ENCODE measurements at places on chromosomes 3 and 15.

DNA sequence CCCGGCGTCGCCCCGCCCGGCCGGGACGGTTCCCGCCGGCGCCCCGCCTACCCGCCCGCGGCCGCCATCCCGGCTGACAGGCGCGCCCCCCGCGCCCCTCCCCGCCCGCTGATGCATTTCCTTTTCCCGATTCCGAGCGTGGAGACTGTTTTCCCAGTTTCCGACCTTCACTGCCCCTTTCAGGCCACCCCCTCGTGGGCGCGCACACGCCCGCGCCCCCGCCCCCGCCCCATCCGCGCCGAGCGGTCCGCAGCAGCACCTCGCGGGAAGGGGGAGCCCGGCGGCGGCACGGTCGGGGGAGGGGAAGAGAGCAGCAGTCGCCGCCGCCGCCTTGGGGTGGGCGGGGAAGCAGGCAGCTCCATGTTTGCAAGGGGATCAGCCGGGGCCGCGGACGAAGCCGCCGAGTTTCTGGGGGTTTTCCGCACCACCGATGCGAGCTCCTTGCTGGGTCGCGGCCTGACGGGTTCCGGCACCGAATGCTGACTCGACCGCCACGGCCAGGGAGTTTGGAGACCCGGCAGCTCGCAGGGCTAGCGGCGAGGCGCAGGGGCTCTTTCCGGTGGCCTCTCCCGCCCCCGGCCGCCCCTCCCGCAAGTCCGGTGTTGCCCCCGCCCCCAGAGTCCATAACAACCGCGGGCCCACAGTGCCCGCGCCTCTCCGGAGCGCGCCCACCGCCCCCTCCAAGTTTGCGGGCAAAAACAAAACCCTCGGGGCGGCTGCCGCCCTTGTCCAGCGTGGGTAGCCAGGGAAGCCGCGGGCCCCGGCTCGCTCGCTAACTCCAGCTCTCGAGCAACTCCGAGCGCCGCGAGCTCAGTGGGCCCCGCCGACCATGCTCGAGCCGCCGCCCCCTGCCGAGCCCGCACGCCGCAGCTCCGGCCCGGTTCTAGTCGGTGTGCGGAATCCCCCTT lies 3.2 kb upstream of the SIN3A start:
- DNase-seq = peak; percentile 70

- DNase-seq = no peak
Observed at GRCh38 chr3:70053293-70053692, 53.8 kb downstream of the SAMMSON start.

GRCh38 chr3:60333710-60334109 lies 917.5 kb downstream of the FHIT start:
- DNase-seq = no peak

GRCh38 chr15:68687136-68687735 lies 108.4 kb downstream of the CORO2B start:
- no peak for DNase-seq

DNA sequence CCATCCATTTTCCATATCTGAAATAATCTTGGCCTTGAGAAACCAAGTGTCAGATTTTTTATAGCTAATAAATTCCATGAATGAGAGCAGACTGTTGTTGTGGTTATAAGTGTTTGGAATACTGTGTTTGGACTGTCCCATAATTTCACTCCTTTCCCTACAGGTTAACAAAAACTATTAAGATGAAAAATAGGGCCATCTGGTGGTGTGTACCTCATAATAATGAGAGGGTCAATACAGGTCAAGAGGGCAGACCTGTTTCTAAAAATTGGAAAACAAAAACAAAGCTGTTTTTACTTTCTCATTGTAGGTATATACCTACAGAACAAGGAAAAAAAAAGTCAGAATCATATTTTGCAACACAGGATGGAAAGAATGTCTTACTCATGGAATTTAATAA lies 553.8 kb upstream of the SGO1 start:
- DNase-seq = no peak

GRCh38 chr15:53036641-53037040 lies 246.5 kb upstream of the ONECUT1 start:
- DNase-seq = no peak
